CD4-positive, CD25-positive, alpha-beta regulatory T cell (primary cell): ENCODE measurements at places on chromosomes 6 and 20. TPM values are rescaled to one million over a fixed set of nuclear protein-coding genes. Genes with fewer than 3 reads are reported as not detected.

DNA sequence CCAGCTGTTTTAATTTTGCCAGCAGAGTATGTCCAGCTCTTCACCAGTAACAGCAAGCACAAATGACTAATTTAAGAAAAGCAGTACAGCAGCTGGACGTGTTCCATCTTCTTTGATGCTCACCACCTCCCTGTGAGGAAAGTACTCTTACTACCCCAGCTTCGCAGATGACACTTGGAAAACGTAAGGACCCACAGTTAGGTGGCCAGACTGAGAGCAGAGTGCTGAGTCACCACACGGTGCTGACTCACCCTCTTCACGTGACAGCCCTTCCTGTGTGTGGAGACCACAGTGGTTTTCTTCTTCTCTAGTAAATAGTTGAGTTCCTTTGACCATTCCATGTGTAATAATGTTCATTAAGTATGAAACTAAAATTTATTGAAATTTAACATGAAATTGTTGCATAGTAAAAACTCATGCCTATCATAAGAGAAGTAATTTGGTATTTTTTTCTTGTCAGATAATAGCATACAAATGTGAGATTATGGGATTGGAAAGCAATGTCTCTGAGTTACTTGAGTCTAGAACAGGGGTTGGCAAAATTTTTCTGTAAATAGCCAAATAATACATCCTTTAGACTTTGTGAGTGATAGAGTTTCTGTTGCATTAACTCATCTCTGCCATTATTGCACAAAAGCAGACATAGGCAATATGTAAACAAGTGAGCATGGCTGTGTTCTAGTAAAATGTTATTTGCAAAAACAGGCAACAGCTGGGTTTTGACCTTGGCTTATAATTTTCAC lies 76.6 kb downstream of the SLX4IP start:
- peak overlapping the region; percentile 18 for H3K4me3 ChIP-seq
- H3K4me1 ChIP-seq: peaks cover 21% of the 10 kb centered on the region
- H3K27ac ChIP-seq: no peak overlapping the region
- no peaks in the 10 kb centered on the region for H3K36me3 ChIP-seq
- peak; percentile 86 for DNase-seq

DNA sequence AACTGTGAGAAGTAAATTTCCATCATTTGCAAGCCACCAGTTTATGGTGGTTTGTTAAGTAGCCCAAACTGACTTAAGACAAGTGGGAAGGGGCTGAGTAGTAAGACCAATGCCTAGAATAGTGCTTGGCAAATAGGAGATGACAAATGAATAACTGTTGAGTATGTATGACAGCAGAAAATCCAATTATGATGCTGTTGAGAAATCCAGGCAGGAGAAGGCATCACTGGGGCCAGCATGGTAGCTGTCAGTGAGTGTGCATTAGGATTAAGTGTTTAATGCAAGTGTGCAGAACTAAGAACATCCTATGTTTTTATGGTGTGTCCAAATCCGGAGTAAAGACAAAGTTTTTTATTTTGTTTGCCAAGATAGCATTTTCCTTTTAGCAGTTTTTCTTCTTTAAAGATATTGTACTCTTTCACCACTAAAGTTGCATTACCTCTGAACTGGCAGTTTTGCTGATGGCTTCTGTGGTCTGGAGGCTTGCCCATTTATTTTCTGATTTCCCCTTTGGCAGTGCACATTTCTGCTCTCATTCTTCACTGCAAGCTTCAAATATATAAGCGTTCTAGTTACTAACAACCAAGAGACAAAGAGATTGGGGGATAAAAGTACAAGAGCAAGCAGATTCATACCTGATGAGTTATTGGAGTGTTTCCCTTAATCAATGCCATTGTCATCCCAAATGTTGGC lies 289.7 kb downstream of the KCNQ5 start:
- no peak for DNase-seq
- H3K4me3 ChIP-seq: no peak overlapping the region
- H3K4me1 ChIP-seq: no peaks in the 10 kb centered on the region
- H3K27ac ChIP-seq: no peak overlapping the region

DNA sequence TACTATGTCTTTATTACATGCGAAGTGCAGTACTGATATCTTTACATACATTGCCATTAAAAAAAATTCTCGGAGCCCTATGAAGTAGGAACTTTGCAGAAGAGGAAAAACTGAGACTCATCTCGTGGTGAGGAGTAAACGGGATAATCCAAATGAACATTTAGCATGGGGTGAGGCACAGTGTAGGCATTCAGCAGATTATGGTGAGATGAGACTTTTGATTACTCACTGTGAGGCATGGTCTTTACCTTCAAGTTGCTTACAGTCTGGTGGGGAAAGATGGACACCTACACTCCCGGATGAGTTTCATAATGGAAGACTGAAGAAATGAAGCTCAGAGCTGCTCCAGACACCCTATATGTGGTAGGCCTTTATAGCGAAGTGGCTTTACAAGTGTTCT lies 1.4 kb downstream of the RPRD1B start:
- H3K36me3 ChIP-seq: peaks cover 14% of the 10 kb centered on the region
- no peaks in the 10 kb centered on the region for H3K27me3 ChIP-seq
- no peak for DNase-seq
- H3K4me1 ChIP-seq: peaks cover 49% of the 10 kb centered on the region
- H3K27ac ChIP-seq: no peak overlapping the region
- peak overlapping the region; percentile 93 for H3K4me3 ChIP-seq

- H3K4me3 ChIP-seq: no peak overlapping the region
- H3K27ac ChIP-seq: no peak overlapping the region
- no peak for DNase-seq
- peaks cover 16% of the 10 kb centered on the region for H3K27me3 ChIP-seq
- H3K36me3 ChIP-seq: no peaks in the 10 kb centered on the region
These were observed 49.0 kb downstream of the SOBP start for GRCh38 chr6:107538856-107539387.

DNA sequence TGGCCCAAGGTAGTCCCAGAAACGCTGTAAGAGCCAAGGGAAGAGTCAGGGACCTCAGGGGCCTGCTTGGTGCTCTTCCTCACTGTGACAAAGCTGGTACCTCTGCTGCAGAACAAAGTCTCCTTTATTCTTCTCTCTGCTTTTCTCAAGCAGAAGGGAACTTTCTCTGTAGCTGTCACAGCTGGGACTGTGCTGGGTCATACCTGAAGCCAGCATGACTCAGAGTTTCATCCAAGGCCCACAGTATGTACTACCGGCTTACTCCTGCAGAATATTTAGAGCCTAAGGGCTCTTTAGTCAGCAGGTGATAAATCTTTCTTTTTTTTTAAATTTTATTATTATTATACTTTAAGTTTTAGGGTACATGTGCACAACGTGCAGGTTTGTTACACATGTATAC lies 183.2 kb downstream of the TINAG start:
- no peaks in the 10 kb centered on the region for H3K27me3 ChIP-seq
- no peaks in the 10 kb centered on the region for H3K36me3 ChIP-seq
- H3K27ac ChIP-seq: no peak overlapping the region

DNA sequence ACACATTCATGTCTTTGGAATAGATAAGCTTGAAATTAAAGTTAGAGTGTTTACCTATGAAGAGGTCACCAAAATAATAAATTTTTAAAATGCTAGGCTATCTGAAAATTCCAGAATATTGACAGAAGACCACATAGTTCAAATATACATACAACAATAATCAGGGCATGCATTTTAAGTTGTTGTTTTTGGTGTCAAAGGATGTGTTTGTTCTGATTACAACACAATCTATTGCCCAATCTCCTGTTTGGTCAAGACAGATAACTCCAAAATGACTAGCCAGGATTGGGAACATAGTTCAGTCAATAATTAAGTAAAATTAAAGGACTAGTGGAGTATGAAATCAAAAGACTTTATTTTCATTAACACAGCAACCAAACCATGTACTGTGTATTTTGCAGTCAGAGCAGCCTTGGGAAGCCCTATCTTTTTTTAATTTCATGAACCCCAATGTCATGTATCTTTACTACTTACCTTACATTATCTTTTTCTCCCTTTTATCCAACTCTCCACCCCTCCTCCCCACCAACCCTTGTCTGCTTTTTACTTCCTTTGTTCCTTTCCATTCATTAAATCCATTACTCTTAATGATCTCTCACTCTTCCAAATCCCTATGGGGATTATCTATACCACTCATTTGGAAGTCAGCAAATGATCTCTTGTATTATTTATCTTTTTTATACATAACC lies 111.2 kb downstream of the CDK19 start:
- H3K4me3 ChIP-seq: no peak overlapping the region
- H3K4me1 ChIP-seq: no peaks in the 10 kb centered on the region
- no peaks in the 10 kb centered on the region for H3K36me3 ChIP-seq

Gene PNLDC1
- polyA plus RNA-seq: not detected
